Fibroblast of mammary gland (primary cell): ENCODE measurements at places on chromosomes 7 and 10.

- peak; percentile 91 for DNase-seq
Measured at GRCh38 chr7:88226886-88227516, 7.2 kb upstream of the SRI start.

- peak; percentile 9 for DNase-seq
Measured at GRCh38 chr10:30284865-30285594, 64.0 kb downstream of the MTPAP start.

DNA sequence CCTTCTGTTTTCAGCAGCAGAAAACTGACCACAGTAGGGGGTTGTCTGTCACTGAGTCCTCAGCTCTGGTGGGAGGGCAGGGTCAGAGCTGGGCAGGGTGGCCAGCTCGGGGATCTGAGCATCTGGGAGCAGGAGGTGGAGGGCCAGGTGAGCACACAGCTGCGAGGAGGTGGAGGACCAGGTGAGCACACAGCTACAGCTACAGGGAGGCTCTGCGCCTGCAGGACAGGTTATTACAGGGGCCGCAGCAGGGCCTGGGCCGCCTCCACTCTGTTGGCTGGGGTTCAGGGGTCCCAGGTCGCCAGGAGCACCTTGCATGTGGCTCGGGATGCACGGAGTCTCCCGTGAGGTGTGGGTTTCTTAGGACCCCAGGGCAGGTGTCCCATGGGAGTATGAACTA lies 52.4 kb upstream of the PRKAR1B start:
- DNase-seq: no peak

DNA sequence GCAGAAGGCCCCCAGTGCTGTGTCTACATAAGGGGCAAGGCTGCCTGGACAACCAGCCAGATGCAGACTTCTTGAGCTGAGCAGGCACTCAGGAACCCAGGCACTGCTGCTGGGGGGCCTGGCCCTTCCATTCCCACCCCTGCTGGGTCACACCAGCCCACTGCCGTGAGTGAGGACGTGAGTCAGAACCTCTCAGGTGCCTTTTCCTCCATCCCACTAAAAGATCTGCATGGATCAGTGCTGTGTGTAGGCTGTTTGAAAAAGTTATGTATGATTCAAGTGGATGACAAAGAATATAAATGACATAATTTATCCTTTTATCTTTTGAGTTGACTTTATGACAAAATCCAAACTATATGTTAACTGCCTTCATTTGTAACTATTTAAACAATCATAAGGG lies 499.3 kb downstream of the INHBA start:
- DNase-seq: no peak

DNA sequence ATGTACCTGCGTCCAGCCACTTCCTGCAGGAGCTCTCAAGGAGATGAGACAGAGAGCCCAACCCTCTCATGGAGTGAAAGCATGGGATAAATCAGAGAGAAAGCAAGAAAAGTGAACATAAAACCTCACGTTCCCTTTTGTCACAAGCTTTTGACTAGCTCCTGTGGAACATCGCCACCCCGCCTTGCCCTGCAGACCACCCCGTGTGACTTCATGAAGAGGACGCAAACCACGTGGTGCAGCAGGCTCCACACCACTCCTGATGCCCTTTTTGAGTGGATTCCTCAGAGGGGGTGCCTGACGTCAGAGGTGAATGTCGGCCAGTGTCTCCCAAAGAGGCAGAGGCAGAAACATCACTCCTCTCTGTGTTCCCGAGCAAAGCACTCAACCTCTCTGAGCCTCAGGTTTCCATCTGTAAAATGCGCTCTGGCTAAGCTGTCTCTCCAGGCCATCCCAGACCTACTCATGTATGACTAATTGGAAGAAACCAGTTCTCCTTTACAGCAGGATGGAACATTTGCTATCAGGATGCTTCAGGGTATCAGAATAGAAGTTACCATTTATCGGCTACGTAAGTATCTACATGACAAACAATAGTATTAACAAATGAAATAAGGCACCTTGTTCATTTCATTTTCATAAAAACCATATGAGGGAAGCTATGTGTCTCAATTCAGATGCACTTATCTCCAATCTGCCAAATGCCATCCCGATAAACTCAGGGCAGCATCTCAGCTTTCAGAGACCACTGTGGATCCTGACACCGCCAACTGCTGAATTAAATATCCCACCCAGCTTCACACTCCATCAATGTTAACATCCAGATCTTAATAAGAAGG lies 5.3 kb downstream of the ZNF488 start:
- DNase-seq: no peak

- DNase-seq: no peak
Measured at GRCh38 chr7:9507290-9507689, 1073.9 kb downstream of the NXPH1 start.

DNA sequence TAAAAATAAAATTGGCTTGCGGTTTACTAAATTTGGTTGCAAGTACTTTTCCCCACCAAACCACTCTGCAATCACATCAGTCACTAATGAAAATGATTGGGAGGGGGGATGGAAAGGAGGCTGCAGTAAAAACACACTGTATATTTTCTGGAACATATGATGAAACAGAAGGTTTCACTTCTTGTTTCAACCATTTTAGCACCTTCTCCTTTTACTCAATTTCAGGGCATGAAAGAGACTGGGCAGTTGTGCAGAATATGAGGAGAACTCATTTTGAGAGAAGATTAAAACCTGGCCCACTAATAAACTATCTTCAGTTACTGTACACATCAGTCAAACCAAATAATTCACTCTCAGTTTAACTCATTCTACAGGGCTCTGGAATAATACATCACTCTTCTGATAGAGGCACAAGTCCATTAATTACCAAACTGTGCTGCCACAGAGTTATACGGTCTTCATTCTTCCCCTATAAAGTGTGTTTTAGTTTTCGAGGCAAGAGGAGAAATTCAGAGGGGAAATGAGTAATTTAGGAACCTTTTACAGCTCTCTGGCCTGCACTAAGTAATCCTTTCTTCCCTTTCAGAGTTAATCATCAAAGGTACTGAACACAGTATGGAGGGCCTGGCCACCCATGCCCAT lies 25.5 kb downstream of the JAZF1 start:
- no peak for DNase-seq

- no peak for DNase-seq
Measured at GRCh38 chr7:51223505-51223904, 93.1 kb downstream of the COBL start.
